ENCODE measurements at places on chromosomes 1 and 21.

GRCh38 chr21:42295845-42296244, 19.4 kb downstream of the TFF3 start:
- no peak for DNase-seq

DNA sequence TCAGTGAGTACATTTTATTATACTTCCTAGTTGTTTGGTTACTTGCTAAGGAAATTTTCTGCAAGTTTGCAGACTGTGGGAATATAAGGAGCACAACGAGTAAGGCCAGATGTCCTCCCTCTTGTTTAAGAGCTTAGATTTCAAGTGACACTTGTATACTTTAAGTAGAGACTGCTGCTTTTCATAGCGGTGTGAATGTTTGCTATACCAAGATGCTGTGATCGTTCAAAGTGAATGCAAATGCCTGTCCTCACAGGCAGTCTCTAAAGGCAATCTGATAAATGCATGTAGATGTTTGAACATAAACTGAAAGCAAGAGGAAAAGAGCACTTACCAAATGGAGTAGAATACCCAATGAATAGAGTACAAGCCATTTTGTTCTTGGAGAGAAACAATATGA, 226.4 kb downstream of the NRIP1 start:
- DNase-seq = no peak

- DNase-seq = no peak
These were observed 8.2 kb upstream of the BMP8A start for GRCh38 chr1:39483276-39483675.

DNA sequence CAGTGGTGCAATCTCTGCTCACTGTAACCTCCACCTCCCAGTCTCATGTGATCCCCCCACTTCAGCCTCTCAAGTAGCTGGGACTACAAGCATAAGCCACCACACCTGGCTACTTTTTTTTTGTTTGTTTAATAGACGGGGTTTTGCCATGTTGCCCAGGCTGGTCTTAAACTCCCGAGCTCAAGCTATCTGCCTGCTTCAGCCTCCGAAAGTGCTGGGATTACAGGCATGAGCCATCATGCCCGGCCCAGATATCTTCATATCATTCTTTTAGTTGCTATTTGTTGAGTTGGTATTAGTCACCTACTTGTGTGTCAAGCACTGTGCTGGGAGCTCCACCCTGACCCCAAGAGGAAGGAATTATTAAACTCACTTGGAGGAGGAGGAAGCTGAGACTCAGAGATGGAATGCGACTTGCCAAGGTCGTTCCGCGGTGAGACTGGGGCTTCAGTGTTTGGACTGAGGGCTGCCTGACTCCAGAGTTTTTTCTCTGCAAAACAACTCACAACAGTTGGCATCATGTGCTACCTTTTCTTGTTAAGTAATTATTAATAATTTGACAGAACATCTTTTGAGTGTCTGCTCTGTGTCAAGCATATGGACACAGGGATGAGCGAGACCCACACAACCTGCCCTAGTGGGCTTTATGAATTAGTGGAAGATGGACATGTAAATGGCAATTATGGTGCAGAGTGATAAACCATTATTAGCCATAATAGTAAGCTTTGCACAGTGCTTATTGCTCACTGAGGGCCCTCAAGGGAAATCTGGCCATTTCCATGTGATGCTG, 132.0 kb downstream of the FOXD2 start:
- no peak for DNase-seq

DNA sequence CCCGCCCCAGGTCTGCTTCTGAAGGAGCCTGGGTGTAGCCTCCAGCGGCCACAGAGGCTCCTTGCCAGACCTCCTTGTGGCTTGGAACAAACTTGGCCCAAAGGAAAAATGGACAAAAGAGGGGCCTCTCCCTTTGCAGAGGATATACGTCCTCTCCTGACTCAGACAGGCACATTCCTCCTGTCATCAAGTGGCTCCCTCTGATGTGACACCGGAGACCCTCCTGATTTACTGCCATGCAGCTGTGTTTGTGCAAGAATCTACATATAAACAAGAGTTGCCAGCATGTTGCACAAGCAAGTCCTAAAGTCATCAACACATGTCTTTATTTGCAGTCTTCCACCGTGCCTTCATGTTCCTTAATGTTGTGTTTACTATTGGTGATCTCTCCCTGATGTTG, 54.1 kb upstream of the F3 start:
- DNase-seq = no peak

GRCh38 chr1:147505568-147505967, 35.7 kb upstream of the BCL9 start:
- DNase-seq = no peak
